Left renal cortex interstitium (tissue), 4 donors: ENCODE measurements at places on chromosomes 11 and 22.

GRCh38 chr11:126683766-126684728 lies 316.5 kb downstream of the KIRREL3 start:
- DNase-seq = no peak

GRCh38 chr22:29695129-29695926 lies 24.5 kb upstream of the CABP7 start:
- no peak for DNase-seq

DNA sequence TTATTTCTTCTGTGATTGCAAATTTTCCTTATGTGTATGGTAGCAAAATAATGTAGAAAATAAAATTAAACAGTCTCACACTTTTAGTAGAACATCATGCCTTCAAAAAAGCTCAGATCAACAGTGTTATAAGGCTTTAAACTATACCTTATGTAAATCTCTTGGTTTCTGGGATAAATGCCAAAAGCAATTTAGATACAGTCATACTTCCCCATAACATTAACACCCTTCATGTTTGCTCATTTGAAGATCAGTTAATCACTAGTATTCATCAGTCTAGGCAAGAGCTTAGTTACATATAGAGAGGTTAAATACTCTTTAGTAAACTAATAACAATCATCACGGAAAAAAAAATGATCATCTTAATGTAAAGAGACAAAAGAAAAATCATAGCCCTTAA lies 421.8 kb upstream of the ANO3 start:
- DNase-seq = no peak

- no peak for DNase-seq
Measured at GRCh38 chr22:50469377-50470305, 5.2 kb downstream of the SBF1 start.

DNA sequence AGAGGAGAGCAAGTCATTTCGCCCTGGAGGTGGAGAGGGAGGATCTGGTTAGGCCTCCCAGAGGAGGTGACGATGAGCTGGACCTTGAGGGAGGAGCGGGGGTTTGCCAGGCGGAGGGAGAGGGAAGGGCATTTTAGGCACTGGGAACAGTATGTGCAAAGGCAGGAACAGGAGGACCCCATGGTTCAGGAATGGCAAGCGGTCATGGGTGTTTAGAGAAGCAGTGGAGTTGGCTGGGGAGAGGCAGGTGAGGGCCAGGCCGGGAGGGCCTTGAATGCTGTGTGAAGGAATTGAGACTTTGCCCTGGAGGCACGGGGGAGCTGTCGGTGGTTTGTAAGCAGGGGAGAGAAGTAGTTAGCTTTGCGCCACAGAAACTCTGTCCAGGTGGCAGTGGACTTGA lies 10.3 kb downstream of the PRDM11 start:
- no peak for DNase-seq

GRCh38 chr22:37045958-37046357 lies 5.6 kb upstream of the KCTD17 start:
- DNase-seq = no peak

DNA sequence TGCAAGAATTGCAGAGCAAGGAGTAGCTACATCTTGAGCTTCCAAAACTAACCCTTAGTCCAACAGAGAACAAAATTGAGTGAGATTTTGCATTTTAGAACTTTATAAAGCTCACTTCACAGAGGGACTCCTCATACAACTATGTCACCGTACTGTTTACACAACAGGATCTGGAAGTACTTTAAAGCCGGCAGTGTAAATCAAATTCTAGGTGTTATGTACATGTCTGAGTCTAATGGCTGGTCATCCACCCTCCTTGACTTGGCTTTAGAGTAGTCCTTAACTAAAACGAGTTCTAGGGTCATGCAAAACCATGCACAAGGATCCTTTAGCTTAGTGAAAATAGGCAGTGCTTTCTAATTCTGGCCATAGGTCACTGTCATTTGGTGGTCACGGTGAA lies 23.5 kb downstream of the IRAG1 start:
- no peak for DNase-seq

DNA sequence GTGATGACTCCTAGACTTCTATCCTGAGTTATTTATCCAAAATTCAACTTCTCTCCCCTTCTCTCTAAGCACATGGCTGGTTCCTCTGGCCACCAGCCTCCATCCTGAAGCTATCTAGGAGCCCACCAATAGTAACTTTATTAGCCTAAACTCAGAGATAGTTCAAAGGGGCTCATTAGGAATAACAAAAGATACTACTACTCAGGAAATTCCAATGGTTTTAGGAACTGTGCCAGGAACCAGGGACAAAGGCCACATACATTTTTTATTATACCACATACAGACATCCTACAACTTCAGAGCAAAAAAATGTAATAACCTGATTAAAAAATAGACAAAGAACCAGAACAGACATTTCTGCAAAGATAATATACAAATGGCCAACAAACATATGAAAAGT lies 27.9 kb downstream of the SLC25A17 start:
- no peak for DNase-seq

GRCh38 chr11:76978239-76978638 lies 56.0 kb upstream of the B3GNT6 start:
- DNase-seq = no peak

DNA sequence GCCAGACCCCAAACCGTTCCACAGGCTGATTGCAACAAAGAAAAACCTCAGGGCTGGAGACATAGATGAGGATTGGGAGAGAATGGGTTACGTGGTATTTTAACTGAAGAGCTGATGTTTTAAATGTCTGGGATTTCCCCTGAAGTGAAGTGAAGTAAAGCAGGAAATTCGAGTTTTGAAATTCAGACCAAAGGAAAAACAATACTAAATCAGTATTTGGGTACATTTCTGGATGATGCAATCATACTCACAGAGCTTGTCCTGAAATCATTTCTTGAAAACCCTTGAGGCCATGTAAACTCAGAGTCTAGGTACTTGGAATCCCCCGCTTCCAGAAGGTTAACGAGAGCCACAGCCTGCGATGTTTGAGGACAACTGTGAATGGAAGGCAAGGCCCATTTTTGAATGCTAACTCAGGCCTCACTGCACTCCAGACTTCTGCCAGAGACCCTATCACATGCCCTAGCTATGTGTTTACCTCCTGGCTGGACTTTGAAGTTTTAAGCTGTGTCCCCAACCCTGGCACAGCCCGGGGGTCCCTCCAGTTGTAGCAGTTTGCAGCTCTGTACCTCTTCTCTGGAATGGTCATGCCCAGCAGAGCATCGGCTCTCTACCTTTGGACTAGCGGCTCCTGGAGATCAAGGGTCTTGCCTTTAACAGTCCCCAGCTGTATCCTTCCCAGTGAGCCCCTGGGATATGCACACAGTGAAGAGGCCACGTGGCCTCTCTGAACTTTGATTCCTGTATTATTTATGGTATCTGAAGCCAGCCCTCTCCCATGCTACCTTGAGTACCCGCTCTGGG lies 5.4 kb upstream of the FTH1 start:
- no peak for DNase-seq

- DNase-seq = no peak
Measured at GRCh38 chr11:69495441-69496201, 14.2 kb downstream of the LINC01488 start.

- no peak for DNase-seq
Measured at GRCh38 chr11:125193841-125194240, 29.3 kb downstream of the PKNOX2 start.

- DNase-seq = no peak
Measured at GRCh38 chr11:8403310-8403709, 139.6 kb upstream of the LMO1 start.

DNA sequence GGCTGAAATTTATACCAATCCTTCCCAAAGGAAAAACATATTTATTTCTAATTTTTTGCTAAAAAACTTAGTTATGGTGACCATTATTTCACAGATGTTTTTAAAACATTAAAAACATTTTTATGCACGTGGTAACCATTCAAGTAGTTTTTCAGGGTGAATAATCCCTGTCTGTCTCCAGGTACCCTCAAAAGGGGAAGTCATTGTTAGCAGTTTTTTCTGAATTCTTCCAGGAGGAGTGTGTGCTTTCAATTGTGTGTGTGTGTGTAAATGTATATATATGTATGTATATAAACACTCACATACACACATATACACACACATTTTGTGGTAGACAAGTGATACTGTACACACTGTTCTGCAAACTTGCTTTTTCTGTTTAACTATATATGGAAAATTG lies 43.9 kb downstream of the MIAT start:
- DNase-seq = no peak

- DNase-seq = no peak
Measured at GRCh38 chr11:80109652-80110051, 668.8 kb upstream of the TENM4 start.
